ENCODE measurements at places on chromosomes 5 and 9.

- DNase-seq: peak; percentile 16
Observed at GRCh38 chr9:15231788-15232635, 75.0 kb downstream of the TTC39B start.

DNA sequence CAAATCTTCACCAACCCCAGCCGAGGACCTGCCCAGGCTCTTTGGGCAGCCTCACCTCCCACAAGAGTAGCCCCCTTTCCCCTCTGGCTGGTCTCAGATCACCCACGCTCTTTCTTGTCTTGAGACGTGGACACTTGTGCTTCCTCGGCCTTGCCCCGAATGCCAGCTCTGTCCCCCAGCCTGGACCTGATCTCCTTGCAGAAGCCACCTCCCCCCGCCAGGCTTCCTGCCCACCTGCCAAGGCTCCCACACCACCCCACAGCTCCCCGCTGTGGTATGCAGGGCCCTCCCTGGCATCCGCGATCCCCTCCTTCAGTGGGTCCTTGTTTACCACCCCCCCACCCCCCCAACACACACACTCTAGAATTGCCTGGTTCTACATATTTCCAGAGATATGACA lies 133.7 kb downstream of the ROR2 start:
- DNase-seq: no peak

- DNase-seq: no peak
Observed at GRCh38 chr9:37309136-37309535, 113.4 kb upstream of the GRHPR start.

GRCh38 chr5:172437445-172438318 lies 16.6 kb downstream of the SH3PXD2B start:
- DNase-seq: no peak

- DNase-seq: peak; percentile 67
Observed at GRCh38 chr9:22008717-22009505, at the start of gene CDKN2B. TSS of gene CDKN2B (minus strand) at chr9:22009305. CDS start at chr9:22008953, 352 bp downstream.

DNA sequence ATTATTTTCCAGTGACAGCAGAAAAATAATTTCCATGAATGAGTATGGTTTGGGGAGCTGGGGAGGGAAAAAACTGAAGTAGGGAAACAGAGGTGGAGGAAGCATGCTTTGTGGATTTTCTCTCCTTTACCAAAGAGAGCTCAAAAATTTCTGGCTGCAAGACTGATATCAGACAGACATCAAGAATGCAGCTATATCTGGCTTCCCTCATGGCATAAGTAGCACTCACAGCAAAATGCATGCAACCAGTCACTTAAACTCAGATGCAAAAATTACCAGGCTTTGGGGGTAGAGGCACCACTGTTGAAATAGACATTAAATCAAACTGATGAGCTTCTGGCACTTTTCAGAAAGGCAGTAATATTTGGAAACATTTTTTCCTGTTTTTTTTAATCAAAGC lies 196.9 kb downstream of the TSSK1B start:
- peak; percentile 83 for DNase-seq

DNA sequence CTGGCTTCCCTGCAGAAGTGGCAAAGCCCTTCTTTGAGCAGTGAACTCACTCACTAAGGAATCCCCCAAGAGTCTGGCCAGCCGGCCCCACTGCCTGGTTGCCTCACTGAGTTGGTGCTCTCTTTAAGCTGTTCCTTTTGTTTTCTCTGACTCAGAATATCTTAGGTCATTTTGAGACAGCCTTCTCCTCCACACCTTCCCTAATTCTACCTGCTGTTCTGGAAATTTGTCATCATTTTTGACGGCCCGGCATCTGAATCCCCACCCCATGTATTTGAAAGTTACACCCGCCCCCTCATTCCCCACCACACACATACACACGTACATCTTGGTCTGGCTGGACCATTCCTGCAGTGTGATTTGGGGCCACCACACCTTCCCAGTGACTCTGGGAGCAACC lies 41.8 kb downstream of the FGF1 start:
- no peak for DNase-seq

GRCh38 chr5:137491121-137491520 lies 8.0 kb downstream of the SPOCK1 start:
- DNase-seq: no peak

GRCh38 chr5:177479774-177480173 lies 6.3 kb upstream of the DBN1 start:
- peak; percentile 52 for DNase-seq

DNA sequence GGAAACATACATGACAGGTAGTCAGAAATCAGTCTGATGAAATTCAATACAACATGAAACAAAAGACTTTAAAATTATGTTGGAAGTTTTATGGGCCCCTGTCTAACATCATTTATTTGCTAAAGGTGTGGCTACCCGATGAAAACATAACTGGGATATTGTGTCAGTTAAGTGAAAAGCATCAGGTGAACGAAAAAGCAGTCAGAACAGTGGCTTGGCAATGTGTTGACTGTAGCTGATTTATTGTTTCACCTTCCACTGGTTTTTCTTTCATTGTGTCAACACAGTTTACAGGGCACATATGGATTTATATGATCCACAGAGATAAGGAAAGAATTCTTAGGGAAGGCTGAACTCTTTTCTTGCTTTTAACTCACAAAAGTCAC lies 429.6 kb upstream of the ZNF608 start:
- DNase-seq: no peak
